ENCODE measurements at places on chromosomes 1 and 21. TPM values are rescaled to one million over a fixed set of nuclear protein-coding genes. Genes with fewer than 3 reads are reported as not detected.

The SPRR2F gene
- not detected for total RNA-seq

The TCHHL1 gene
- not detected for total RNA-seq

The CELA3B gene
- total RNA-seq, result not detected

The SAMSN1 gene
- 33.7 TPM for total RNA-seq

The TMEM52 gene
- total RNA-seq, result 0.52 TPM

The NBPF10 gene
- total RNA-seq, result 3.8 TPM

The IL10 gene
- 0.76 TPM for total RNA-seq

The GPR61 gene
- 0.20 TPM for total RNA-seq

The CD1B gene
- total RNA-seq, result not detected

The AADACL3 gene
- not detected for total RNA-seq

The NHLH1 gene
- 0.21 TPM for total RNA-seq

The LRRN2 gene
- not detected for total RNA-seq

The KCNE2 gene
- total RNA-seq, result not detected

The BRINP2 gene
- not detected for total RNA-seq

The INAVA gene
- 0.25 TPM for total RNA-seq

The GPR157 gene
- total RNA-seq, result 4.4 TPM

The THEM5 gene
- 0.89 TPM for total RNA-seq

The OR2T33 gene
- total RNA-seq, result not detected

The LCE1A gene
- total RNA-seq, result not detected

The SLC37A1 gene
- 24.0 TPM for total RNA-seq

The BGLAP gene
- total RNA-seq, result 1.1 TPM

The FMO3 gene
- not detected for total RNA-seq

The PRPF38B gene
- total RNA-seq, result 124 TPM

The SPATA45 gene
- not detected for total RNA-seq

Data from T-helper 17 cell (primary cell).